ENCODE measurements at places on chromosomes 13 and 19.
A peak's percentile ranks its signal among the peaks of the same experiment; 100 is the strongest.

DNA sequence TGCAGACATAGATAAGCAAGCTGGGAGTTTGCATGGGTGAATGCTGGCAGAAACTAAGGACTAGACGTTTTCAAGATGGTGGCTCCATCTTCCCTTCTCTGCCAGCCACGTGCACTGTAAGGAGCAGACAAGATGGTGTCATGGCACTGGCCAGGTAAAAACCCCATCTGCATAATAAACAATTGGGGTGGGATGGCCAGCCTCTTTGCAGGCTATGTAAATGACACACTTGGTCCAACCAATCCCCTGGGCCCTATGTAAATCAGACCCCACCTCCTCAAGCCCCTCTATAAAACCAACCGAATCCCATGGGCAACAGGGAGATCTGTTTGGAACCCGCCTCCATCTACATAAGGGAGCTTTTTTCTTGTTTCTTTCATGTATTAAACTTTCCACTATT lies 2.4 kb upstream of the OR7A5 start:
- no peak for DNase-seq

- DNase-seq, result no peak
Measured at GRCh38 chr19:49432141-49433073, 7.2 kb downstream of the GFY start.

- DNase-seq, result no peak
Measured at GRCh38 chr13:113001241-113002140, 32.5 kb downstream of the MCF2L start.

DNA sequence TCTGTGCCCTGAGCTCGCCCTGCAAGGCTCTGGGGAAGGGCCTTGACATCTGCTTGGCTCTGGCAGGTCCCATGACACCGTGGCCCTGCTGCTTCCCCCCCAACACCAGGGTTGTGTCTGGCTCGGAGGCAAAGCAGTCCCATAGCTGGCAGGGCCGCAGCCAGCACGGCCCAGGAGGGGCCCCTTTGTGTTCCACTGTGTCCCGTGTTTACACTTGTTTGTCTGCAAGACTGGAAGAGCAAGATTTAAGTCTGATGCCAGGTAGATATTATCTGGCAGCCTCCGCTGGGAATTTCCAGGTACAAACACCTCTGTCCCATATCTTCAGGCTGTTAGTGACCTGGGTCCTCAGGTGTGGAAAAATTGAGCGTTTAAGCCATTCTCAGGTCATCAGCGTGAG lies 44.3 kb downstream of the MCF2L start:
- no peak for DNase-seq

- no peak for DNase-seq
Measured at GRCh38 chr13:87094646-87095045, 576.5 kb upstream of the SLITRK5 start.

DNA sequence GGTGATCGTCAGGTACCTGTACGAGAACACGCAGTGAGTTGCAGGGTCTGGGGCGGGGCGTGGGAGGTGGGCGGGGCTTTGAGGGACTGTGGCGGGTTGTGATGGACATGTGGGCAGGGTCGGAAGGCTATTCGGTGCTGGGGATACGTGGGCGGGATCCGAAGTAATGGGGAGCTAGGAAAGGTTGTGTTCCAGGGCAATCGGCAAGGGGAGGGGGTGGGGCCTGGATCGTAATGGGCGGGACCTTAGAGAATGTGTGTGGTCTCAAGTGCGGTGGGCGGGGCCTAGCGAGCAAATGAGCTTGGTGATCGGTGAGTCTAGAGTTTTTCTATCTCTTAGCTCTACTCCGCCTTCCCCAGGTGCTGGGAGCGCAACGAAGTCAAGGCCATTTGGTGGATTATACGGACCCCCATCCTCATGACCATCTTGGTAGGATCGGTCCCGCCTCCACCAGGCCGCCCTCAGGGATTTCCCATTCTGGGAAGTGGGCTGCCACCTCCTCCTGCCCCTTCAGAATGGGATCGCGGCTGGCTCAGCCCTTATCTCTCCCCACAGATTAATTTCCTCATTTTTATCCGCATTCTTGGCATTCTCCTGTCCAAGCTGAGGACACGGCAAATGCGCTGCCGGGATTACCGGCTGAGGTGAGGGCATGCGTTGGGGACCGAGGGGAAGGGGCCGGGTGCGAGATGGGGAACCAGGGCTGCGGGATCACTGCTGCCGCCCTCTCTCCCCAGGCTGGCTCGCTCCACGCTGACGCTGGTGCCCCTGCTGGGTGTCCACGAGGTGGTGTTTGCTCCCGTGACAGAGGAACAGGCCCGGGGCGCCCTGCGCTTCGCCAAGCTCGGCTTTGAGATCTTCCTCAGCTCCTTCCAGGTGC lies 9.6 kb downstream of the GIPR start:
- DNase-seq, result peak; percentile 54

DNA sequence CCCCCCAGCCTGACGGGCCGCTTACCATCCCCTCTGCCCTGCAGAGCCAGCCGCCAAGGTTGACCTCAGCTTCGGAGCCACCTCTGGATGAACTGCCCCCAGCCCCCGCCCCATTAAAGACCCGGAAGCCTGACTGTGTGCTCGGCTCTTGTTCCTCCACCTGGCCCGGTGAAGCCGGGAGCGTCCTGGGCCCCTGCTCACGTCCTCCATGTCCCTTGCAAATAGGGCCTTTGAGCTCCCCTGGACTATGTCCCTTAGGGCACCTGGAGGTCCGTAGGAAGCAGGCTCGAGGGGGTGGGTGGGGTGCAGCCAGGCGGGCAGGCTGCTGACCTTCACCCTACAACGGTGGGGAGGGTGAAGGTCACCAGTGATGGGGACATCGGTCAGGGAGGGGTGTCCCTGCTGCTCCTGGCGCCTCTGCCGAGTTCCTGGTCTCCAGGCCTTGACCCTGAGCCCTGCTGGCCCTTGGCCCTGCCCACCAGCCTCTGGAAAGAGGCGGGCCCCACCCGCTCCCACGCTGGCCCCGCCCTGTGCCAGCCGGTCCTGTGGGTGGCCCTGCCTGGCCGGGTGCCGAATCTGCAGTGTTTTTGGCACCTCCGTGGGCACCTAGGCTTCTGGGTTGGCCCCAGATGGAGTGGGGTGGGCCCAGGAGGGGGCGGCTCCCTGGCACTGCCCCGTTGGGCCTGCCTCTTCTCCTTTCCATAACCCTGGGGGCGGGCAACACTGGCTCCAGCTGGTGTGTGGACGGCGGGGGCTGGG lies 3.3 kb downstream of the ATP5F1D start:
- DNase-seq, result no peak

GRCh38 chr19:37669450-37669914 lies 14.2 kb upstream of the ZFP30 start:
- DNase-seq, result no peak

- DNase-seq, result no peak
Measured at GRCh38 chr13:96824140-96824539, 170.1 kb downstream of the OXGR1 start.

GRCh38 chr13:49213997-49214916 lies 5.9 kb upstream of the MLNR start:
- DNase-seq, result no peak

DNA sequence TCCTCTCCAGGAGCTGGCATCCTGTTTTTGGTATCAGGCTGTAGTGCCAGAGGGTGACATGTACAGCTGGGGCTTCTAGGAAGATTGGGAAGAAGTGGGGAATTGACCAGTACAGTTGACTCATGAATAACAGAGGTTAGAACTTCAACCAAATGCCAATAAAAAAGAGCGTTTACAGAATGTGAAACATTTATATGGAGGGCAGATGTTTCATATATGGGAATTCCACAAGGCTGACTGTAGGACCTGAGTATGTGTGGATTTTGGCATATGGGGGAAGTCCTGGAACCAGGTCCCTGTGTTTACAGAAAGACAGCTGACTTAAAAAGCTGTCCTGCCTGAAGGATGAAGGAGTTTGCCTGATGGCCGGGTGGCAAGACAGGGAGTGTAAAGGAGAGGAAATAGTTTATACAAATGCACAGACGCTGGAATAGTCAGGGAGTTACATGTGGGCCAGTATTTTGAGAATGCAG lies 5.2 kb downstream of the CHAMP1 start:
- no peak for DNase-seq

GRCh38 chr19:4279530-4280422 lies 710 bp downstream of the SHD start:
- no peak for DNase-seq
